ENCODE measurements at places on chromosomes 2 and 18.

DNA sequence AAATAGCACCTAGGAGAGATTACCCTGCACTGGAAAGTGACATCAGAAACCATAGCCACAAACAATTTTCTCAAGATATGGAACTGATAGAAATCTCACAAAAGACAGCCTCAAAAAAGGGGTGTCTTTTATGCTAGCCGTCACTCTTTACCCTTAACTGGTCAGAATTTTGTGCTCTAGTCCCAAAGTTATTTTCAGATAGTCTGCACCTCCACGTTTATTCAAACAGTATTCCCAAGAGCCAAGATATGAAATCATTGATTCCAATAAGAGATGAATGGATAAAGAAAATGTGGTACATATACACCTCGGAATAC, 23.5 kb upstream of the PMAIP1 start:
- no peak for DNase-seq

DNA sequence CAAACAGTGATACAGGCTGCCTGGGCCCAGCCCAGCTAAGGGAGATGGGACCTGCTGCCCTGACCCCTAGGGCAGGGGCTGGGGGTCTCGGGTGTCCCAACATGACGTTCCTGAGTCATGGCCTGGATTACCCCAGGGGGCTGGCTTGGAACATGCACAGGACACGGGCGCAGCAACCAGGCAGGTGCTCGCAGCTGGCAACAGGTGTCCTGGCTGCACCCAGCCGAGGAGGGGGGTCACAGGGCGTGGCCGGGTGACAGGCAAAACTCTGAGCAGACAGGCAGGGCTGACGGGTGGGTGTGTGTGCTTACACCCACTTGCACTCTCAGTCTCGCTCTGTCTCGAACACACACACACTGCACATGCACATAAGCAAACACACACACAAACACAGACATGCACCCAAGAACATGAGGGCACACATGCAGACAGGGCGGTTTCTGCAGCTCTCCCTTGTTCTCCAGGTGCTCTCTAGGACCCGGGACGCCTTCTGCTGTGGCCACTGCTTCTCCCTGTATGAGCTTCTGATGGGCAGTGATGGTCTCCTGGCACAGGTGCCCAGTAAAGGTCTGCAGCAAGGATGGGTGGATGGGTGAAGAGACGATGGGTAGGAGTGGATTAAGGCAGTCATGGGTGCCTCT, 33.7 kb upstream of the TAF1B start:
- DNase-seq, result no peak

DNA sequence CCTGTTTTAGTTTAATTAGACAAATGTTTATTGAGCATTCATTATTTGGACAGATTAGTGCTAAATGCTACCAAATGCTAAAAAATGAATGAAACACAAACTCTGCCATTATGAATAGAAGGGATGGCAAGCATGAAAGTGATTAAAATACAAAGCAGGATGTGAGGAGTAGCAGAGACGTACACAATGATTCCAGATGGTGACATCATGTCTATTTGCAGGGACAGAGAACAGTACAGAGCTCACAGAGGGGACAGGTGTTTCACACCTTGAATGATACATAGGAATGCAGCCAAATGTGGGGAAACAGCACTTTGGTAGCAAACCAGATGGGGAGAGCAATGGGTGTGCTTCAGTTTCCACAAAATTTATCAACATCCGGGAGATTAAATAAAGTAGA, 76.3 kb downstream of the CD226 start:
- no peak for DNase-seq

- no peak for DNase-seq
These were observed 2.4 kb downstream of the SOCS6 start for GRCh38 chr18:70291295-70291574.

DNA sequence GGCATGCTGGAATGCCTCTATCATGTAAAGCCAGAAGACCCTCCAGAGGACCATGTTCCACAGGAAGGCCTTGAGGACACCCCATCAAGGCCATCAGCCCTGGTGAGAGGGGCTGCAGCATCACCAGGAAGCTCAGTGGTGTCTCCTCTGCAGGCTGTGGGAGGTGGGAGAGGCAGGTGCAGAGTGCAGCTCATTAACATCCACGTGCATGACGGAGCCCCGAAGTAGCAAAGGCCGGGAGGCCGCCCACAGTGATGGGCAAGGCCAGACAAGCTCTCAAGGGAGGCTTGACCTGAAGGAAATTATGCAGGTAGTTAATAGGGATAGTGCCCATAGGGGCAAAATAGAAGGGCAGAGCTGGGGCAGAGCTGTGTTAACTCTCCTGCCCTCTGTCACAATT, 30.3 kb upstream of the SMCHD1 start:
- no peak for DNase-seq

DNA sequence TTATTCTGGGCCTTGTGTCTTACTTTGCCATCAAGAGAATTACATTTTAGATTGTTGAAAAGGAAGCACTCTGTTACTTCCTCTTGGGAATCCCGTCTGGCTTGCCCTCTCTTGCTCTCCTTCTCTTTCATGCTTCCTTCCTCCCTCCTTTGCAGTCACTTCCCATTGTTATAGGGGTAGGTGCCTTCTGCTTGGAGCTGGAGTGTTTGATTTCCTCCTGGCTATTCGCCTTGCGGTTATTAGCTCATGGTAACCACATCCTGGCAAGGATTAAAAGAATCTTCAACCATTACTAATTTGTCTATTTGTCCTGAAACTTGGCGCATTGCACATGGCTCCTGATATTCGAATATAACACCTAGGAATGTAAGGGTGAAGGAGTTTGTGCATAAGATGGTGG, 115.0 kb downstream of the CERS6 start:
- no peak for DNase-seq

DNA sequence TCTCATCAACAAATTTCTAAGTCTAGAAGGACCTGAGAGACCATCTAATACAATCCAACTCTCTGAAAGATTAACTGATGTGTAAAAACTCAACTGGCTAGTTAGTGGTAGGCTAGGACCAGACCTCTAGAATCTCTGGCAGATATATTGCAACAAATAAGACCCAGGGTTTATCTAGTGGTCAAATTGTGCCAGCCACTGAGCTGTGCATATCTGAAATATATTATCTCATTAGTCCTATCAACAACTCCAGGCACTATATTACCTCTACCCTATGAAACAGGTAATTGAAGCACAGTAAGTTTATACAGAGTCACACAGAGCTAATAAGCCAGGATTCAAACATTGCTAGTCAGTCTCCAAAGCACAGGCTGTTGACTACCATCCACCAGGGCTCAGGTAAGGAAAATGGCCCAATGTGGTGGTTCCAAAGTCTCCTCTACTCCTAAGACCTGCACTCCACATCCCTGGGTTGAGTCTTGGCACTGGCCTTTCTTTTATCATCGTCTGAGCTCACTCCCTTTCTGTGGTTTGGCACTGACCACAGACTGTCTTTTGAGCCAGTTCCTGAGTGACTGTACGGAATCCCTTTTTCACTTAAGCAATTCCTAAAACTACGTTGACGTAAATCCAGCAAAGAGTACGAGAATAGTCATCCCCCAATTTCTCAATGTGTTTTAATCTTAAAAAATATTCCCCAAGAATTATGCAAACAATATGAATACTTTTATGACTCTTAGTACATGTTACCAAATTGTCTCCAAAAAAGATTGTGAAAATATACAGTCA, 11.9 kb upstream of the PID1 start:
- peak; percentile 69 for DNase-seq

- no peak for DNase-seq
These were observed 103.5 kb upstream of the ASB18 start for GRCh38 chr2:236367506-236368289.

DNA sequence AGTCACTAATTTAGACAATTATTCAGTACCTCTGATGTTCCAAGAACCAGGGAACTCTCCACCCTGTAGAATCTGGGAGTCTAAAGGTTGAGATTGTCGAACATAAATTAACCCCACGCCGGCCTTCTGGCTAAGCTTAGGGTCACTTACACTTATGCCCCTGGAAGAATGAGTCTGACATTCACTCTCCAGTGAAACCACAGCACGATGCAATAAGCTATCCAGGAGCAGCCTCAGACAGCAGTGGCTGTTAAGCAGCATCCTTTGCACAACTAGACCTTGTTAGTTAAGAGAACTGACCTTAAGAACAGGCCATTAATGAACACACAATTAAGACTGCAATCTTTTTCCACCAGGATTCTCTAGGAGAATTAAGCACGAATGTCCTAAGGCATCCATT, 25.0 kb downstream of the SH3YL1 start:
- DNase-seq, result no peak

GRCh38 chr2:59703796-59704195, 849.7 kb downstream of the BCL11A start:
- no peak for DNase-seq

DNA sequence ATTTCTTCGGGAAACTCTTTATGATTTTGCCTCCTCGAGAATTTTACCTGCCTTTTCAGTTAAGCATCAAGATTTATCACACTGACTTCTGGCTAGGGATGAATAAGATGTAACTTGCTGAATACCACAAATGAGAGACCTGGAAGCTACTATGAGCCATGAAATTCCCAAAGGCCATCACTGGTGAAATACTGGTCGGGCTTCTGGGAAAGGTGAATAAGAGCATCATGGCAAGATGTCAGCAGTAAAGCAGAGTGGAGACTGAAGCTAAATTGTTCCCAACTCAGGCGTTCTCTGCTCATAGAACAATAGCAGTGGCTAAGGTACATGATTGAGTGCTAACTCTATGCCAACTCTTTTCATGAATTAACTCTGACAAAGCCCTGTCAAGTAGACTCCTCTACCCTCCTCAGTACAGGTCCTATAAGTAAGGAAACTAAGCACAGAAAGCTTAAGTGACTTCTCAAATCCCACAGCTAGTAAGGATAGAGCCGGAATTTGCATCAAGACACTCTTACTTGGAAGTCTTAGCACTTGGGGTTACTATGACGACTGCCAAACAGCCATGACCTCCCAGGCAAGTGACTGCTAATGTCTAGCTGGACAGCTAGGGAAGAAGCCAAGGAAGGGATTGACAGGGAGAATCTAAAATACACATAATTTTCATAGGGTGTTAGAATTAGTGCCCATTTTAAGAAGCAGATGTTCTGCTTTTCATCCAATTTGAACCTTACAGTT, 22.7 kb upstream of the DSC3 start:
- no peak for DNase-seq
